ENCODE measurements at places on chromosomes 6 and 20. TPM values are rescaled to one million over a fixed set of nuclear protein-coding genes. Genes with fewer than 3 reads are reported as not detected.

Gene RBBP8NL
- not detected for polyA plus RNA-seq

Gene DLL1
- 30.5 TPM for polyA plus RNA-seq

Gene STMND1
- 0.33 TPM for polyA plus RNA-seq

DNA sequence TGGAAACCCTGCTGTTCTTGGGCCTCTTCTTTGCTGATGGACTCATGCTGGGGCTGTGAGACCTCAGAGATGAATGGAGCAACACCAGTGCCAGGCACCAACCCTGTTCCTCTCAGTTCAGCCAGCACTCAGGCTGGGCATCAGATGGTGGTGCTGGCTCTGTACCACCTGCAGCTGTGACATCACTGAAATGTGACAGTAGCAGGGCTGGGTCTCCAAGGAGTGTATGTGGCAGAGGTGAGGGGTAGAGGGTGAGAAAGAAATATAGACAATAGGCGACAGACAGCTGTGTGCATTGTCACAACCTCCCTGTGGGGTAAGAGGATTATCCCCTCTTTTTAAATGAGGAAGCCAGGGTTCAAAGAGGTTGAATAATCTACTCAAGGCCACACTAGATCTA lies at the start of gene TP53TG5:
TP53TG5 (minus strand) TSS at position 135 of the 400 bp plus-strand sequence; CDS start at position 46, 89 bp downstream.
- no peak for DNase-seq

- peak; percentile 77 for DNase-seq
These were observed 46.6 kb downstream of the NOL4L start for GRCh38 chr20:32538526-32538939.

GRCh38 chr20:22492497-22492896 lies 91.9 kb downstream of the FOXA2 start:
- DNase-seq: no peak

Gene RIMS4
- polyA plus RNA-seq: 50.9 TPM

Gene PCNA
- 86.6 TPM for polyA plus RNA-seq
